ENCODE measurements at places on chromosomes 13 and 19.

DNA sequence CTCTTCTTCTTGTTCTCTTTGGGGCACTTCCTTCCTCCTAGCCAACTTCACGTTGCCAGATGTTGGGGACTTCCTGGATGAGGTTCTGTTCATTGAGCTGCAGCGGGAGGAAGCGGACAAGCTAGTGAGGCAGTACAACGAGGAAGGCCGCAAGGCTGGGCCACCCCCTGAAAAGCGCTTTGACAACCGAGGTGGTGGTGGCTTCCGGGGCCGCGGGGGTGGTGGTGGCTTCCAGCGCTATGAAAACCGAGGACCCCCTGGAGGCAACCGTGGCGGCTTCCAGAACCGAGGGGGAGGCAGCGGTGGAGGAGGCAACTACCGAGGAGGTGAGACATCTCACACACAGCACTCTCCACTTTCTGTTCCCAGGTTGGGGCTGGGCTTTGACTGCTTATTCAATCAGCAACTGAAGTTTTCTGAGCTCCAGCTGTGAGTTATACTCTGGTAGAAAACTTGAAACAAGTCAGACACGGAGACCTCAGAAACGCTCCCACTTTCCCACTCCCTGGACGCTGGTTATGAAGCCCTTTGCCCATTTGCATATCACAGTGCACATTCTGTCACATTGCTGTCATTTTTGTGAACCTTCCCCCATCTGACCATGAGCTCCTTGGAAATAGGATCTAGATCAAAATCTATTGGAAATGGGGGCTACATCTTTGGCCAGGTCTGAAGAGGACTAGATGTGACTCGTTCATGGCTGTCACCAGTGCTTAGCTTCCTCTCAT lies 7.2 kb upstream of the CCDC97 start:
- DNase-seq = no peak

GRCh38 chr19:1862424-1863327 lies 703 bp downstream of the KLF16 start:
- no peak for DNase-seq

DNA sequence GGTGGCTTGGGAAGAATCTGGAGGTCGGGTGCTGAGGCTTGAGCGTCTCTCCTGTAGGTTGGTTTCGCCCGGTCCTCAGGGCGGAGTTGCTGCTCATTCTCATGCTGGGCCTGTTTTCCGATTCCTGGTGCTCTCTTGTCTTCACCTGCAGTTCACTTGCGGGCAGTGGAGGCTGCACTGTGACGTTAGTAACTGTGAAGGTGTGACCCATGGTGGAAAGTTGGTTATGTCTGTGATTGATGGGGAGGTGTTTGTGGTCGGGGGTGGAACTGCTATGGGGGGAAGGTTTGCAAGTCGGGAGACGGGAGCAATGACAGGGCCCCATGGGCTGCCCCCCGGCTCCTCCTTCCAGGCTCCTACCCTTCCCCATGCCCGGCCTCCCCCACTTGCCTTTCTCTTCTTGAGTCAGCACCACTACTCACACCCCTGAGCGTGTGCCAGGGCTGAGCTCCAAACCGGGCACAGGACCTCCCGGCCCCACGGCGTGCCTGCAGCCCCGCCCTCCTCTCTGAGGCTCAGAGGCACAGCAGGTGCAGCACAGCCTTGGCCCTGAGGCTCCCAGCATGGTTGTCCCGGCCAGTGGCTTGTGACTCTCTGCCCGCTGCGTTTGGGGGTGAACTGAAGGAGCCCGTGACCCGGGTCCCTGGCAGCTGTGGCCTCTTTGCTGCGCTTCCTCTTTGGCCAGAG lies 79.1 kb downstream of the ATP11A start:
- DNase-seq = peak; percentile 87

DNA sequence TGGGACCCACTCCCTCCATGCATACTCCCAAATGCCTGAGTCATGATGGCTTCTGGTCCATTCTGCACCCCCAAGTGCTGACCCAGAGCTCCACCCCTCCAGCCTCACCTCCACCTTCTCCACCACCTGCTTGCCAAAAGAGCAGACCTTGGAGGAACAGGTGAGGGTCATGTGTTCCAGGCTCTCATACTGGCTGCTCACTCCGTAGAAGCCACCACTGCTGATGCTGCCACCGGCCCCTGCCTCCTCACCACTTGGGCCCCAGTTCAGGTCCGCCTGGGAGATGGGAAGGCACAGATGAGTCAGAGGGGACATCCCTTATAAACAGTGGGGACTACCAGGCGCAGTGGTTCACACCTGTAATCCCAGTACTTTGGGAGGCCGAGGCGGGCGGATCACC lies 7.9 kb downstream of the CD37 start:
- peak; percentile 69 for DNase-seq

DNA sequence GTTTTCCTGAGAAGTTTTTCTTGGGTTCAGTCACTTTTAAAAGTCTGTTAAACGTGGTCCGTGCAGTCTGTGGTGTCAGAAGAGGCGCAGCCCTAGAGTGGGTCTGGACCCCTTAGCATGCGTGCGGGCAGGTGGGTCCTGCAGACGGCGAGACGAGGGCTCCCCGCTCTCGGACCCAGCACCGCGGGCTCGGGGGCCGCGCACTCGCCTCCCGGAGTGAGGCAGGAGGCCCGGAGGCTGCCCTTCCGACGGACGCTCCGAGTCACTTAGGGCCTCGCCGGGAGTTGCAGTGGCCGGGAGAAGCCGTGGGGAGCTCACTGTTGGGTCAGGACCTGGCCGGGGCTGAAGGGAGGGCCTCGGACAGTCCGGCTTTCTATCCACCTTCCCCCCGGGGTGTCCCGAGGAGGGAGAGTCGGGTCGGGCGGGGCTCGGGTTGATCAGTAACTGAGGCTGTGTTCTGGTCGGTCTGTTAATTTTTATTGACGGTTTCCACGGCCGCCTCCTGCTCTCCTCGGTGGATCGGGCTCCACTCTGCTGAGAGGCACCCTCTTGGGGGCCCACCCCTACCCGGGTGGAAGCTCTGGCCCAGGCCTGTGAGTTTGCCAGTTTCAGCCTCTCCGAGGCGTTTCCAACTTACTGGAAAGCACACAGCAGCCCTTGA lies 1.3 kb downstream of the PTBP1 start:
- DNase-seq = no peak

- DNase-seq = no peak
Observed at GRCh38 chr19:12770922-12771321, 4.4 kb downstream of the HOOK2 start.

DNA sequence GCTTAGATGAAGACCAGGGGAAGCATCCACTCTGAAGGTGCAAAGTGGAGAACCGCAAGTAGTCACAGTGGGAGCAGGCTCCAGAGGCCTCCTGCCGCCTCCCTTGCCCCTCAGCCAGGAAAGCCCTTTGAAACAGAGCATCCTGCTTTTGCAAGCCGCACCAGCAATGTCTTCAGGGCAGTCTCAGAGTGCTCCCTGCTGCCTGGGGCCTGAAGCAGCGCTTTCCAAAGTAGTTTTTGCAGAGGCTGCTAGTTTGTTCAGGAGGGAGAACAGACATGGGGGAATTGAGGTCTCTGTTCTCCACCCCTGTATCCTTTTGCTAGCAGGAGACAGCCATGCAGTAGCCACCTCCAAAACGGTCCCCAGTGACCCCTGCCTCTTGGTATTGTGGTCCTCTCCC lies 15.8 kb upstream of the POP4 start:
- no peak for DNase-seq

- DNase-seq = no peak
Observed at GRCh38 chr13:30601836-30602235, 15.9 kb upstream of the USPL1 start.

- DNase-seq = no peak
Observed at GRCh38 chr19:14402332-14403144, 16.6 kb downstream of the DDX39A start.

GRCh38 chr13:39129213-39129612 lies 91.0 kb downstream of the NHLRC3 start:
- no peak for DNase-seq

DNA sequence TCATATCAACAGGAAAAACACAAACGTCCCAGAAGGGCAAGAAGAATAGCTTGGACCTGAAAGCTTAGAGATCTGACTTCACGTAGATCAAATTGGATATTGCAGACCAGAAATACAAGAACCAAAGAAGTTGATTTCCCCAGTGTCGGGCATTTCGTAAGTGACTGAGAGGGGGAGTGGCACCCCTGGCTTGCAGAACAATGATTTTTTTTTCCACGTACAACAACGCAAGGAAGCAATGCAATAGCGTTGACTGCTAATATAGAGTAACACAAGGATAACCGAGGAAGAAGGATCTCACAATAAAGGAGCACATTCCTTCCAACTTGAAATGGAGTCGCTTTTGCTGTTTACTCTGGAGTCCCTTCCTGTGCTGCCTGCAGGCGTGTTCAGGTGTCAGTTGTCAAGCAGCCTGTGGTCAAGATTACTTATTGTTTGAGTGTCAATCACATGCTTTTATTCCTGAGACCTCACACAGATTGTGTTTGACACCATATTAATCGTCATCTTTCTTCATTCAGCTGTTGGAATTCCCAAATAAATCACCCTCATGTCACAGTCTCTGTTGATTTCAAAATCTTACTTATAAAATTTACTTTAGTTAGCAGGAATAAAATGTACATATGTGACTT lies 139.4 kb downstream of the FREM2 start:
- no peak for DNase-seq
